PC-9 (cell line): ENCODE measurements at places on chromosomes 3 and 15.

DNA sequence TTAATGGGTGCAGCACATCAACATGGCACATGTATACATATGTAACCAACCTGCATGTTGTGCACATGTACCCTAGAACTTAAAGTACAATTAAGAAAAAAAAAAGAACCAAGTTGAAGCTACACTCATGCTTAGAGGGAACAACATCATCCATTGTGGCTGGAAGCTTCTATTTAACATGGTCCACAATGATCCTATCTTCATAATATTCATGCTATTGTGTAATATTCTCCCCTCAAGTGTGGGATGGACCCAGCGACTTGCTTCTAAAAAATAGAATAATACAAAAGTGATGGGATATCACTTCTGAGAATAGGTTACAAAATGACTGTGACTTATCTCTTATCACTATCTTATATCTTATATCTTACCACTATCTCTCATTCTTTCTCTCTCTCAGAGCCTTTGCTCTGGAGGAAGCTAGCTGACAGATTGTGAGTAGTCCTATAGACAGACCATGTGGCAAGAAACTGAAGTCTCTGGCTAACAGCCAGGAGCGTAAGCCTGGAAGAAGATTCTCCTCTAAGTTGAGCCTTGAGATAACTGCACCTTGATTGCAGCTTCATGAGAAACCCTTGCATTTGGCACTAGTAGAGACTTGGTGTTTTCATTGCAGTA lies 198.5 kb upstream of the MRPL3 start:
- DNase-seq: no peak

GRCh38 chr3:65005486-65005885 lies 317.7 kb upstream of the ADAMTS9 start:
- no peak for DNase-seq

GRCh38 chr3:112627419-112627818 lies 13.5 kb downstream of the CCDC80 start:
- DNase-seq: no peak

DNA sequence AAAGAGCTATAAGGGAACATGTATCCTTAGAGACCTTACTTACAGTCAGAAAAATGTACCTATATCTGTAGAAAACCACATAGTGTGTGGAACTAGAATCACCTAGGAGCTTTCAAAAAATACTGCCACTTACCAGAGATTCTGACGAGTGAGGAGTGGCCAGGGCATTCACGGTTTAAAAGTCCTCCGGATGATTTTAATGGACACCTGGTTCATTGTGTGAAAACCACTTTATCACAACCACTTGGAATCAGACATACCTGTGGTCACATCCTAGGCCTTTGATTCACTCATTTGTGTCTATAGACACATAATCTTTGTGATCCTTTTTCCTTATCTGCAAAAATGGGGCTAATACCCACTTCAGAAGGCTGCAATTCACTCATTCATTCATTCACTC lies 159.8 kb downstream of the MBNL1 start:
- DNase-seq: no peak

GRCh38 chr15:88802250-88802990 lies 816 bp upstream of the ACAN start:
- no peak for DNase-seq

GRCh38 chr15:26864664-26865191 lies 2.1 kb upstream of the GABRA5 start:
- DNase-seq: no peak
